ENCODE measurements at places on chromosomes 1 and 21.

DNA sequence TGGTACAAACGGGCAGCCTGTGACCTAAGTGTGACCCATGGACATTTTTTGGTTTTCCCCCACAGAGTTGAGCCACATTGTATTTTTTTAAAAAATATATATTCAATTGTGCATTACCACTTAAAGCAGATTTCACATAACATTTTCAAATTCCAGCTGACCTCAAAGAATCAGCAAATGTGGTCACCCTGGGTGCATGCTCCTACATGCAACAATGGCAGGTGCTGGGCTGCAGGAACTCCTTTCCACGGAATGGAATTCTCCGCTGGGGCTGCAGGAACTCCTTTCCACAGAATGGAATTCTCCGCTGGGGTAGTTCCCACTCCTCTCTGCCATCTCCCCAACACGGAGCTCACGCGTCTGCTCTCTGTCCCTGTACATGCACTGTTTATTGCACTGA, 68.7 kb downstream of the MAP10 start:
- no peaks in the 10 kb centered on the region for H3K36me3 ChIP-seq
- no peaks in the 10 kb centered on the region for H3K4me1 ChIP-seq
- no peak for DNase-seq
- H3K4me3 ChIP-seq = no peak overlapping the region

- DNase-seq = no peak
- H3K4me1 ChIP-seq = peaks cover 10% of the 10 kb centered on the region
- no peak overlapping the region for H3K27ac ChIP-seq
- no peaks in the 10 kb centered on the region for H3K36me3 ChIP-seq
Observed at GRCh38 chr1:19336543-19336942, 24.4 kb downstream of the SLC66A1 start.

GRCh38 chr21:17711896-17712295, 99.2 kb upstream of the BTG3 start:
- no peak for DNase-seq
- peaks cover 3% of the 10 kb centered on the region for H3K36me3 ChIP-seq
- H3K4me1 ChIP-seq = no peaks in the 10 kb centered on the region
- no peaks in the 10 kb centered on the region for H3K27me3 ChIP-seq
- no peak overlapping the region for H3K4me3 ChIP-seq
- no peak overlapping the region for H3K27ac ChIP-seq

DNA sequence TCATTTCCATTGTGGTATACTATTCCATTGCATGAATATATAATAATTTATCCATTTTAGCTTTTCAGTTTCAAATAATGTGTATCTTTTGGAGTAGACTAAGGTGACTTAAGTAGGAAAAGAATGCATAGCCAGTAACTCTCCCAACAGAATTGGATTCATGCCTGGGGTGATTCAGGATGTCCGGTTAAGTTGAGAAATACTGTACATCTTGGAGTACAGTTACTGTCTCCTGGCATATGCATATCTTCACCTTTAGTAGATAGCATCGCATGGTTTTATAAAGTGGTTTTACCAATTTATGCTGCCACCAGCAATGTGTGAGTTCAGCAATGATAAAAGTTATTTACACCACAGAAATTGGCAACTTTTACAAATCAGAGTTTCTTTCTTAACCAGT, 18.6 kb upstream of the SLC6A9 start:
- H3K27me3 ChIP-seq = no peaks in the 10 kb centered on the region
- no peak for DNase-seq
- H3K27ac ChIP-seq = no peak overlapping the region
- no peak overlapping the region for H3K4me3 ChIP-seq
- H3K4me1 ChIP-seq = no peaks in the 10 kb centered on the region

- no peaks in the 10 kb centered on the region for H3K27me3 ChIP-seq
- H3K4me3 ChIP-seq = no peak overlapping the region
- peaks cover 20% of the 10 kb centered on the region for H3K4me1 ChIP-seq
- DNase-seq = no peak
- H3K36me3 ChIP-seq = no peaks in the 10 kb centered on the region
- H3K27ac ChIP-seq = no peak overlapping the region
Observed at GRCh38 chr1:167294528-167294927, 73.8 kb downstream of the POU2F1 start.

GRCh38 chr1:28934676-28935075, 20.3 kb downstream of the EPB41 start:
- no peaks in the 10 kb centered on the region for H3K4me1 ChIP-seq
- no peaks in the 10 kb centered on the region for H3K27me3 ChIP-seq
- H3K36me3 ChIP-seq = no peaks in the 10 kb centered on the region

GRCh38 chr1:107327446-107327845, 186.6 kb downstream of the NTNG1 start:
- H3K4me3 ChIP-seq = no peak overlapping the region

- H3K4me3 ChIP-seq = peak within 1 kb of the TSS; percentile 73
- peaks cover 38% of the 10 kb centered on the region for H3K4me1 ChIP-seq
- peak within 1 kb of the TSS; percentile 93 for H3K27ac ChIP-seq
- H3K27me3 ChIP-seq = no peaks in the 10 kb centered on the region
- no peaks in the 10 kb centered on the region for H3K36me3 ChIP-seq
Observed at GRCh38 chr1:117367046-117368025, at the start of gene MAN1A2. TSS of gene MAN1A2 (plus strand) at chr1:117367449. CDS start at chr1:117368184, 735 bp downstream.

GRCh38 chr1:43238991-43239469, 30.8 kb upstream of the TMEM125 start:
- no peak overlapping the region for H3K27ac ChIP-seq
- no peaks in the 10 kb centered on the region for H3K4me1 ChIP-seq
- no peak for DNase-seq
- H3K4me3 ChIP-seq = no peak overlapping the region
- H3K27me3 ChIP-seq = no peaks in the 10 kb centered on the region

DNA sequence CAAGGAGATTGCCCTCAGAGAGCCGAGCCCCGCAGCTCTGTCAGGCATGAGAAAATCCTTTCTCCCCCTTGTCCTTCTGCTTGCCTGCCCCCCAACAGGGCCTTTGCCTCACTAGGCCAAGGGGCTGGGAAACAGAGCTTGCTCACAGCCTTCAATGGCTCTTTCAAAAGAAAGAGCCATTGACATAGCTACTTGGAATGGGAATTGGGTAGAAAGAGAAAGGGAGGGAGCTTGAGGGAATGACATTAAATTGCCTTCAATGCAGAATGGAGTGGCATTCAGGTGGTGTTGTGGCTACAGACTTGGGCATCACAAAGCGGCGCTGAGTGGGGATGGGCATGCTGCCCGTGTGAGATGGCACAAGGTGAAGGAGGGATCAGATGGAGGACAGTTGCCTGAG, 13.2 kb downstream of the SYT11 start:
- H3K36me3 ChIP-seq = no peaks in the 10 kb centered on the region
- no peaks in the 10 kb centered on the region for H3K27me3 ChIP-seq
- peaks cover 9% of the 10 kb centered on the region for H3K4me1 ChIP-seq

DNA sequence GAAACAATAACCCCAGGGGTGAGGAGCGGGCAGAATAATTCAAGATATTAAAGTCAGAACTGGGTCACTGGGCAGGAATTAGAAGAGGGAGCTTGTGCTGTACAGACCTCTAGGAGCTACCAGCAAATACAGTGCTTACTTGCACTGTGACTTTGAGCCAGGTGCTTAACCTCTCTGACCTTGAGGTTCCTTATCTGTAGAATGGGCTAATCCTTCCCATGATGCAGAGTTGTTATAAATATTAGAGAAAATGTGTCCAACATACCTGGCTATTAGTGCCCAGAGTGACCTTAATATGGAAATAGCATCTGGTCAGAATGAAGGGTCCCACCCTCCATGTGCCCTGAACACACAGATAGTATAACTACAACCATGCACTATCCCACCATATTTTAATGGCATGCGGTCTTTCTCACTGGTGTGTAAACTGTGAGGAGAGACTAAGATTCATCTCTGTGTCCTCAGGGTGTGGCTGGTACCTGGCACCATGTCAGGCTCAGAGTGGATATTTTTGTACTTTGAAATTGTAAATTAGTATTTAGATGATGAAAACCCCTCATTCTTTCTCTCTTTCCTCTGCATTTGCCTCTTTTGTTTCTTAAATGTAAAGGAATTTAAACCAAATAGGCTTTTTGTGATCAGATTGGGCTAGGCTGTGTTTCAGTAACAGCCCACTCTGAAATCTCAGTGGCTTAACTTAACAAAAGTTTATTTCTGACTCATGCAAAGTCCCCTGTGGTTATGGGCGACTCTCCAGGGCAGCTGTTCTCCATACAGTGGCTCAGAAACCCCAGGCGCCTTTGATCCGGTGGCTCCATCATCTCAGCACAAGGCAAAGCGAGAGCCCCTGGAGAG, 60.0 kb upstream of the ROR1 start:
- peak; percentile 23 for DNase-seq
- H3K27me3 ChIP-seq = no peaks in the 10 kb centered on the region
- H3K4me1 ChIP-seq = peaks cover 13% of the 10 kb centered on the region
- no peak overlapping the region for H3K4me3 ChIP-seq

DNA sequence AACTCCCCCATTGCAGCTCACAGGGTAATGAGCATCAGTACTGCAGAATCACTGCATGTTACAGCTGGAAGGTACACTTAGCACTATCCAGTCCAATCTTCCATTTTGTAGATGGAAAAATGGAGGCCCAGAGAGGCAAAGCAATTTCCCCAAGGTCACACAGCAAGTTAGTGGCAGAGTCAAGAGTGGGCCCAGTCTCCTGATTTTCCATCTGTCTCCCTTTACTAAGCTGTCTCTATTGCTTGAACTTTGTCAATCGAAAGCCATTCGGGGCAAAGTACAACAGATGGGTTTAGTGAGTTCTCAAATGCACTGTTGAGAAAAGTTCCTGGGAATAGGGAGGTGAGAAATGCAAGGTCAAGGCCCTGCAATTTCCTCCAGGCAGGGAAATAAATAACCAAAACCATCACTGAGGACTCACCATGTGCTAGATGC, 50.4 kb upstream of the IFFO2 start:
- no peak for DNase-seq
- no peak overlapping the region for H3K4me3 ChIP-seq
- H3K4me1 ChIP-seq = peaks cover 16% of the 10 kb centered on the region
- H3K27ac ChIP-seq = no peak overlapping the region
- H3K27me3 ChIP-seq = no peaks in the 10 kb centered on the region

- DNase-seq = no peak
- no peaks in the 10 kb centered on the region for H3K36me3 ChIP-seq
- no peak overlapping the region for H3K4me3 ChIP-seq
Observed at GRCh38 chr21:27571706-27572105, 604.8 kb upstream of the ADAMTS5 start.

GRCh38 chr21:44485254-44485793, 30.0 kb downstream of the LRRC3 start:
- peak overlapping the region; percentile 43 for H3K4me3 ChIP-seq
- DNase-seq = peak; percentile 74
- no peak overlapping the region for H3K27ac ChIP-seq
- no peaks in the 10 kb centered on the region for H3K27me3 ChIP-seq
- no peaks in the 10 kb centered on the region for H3K4me1 ChIP-seq
- H3K36me3 ChIP-seq = no peaks in the 10 kb centered on the region

- no peaks in the 10 kb centered on the region for H3K27me3 ChIP-seq
- no peaks in the 10 kb centered on the region for H3K36me3 ChIP-seq
- no peak within 1 kb of the TSS for H3K4me3 ChIP-seq
- H3K27ac ChIP-seq = no peak within 1 kb of the TSS
- no peak for DNase-seq
Observed at GRCh38 chr1:173206816-173207568, at the start of gene TNFSF4. TSS of gene TNFSF4 (minus strand) at chr1:173207331. CDS start at chr1:173207176, 155 bp downstream.

DNA sequence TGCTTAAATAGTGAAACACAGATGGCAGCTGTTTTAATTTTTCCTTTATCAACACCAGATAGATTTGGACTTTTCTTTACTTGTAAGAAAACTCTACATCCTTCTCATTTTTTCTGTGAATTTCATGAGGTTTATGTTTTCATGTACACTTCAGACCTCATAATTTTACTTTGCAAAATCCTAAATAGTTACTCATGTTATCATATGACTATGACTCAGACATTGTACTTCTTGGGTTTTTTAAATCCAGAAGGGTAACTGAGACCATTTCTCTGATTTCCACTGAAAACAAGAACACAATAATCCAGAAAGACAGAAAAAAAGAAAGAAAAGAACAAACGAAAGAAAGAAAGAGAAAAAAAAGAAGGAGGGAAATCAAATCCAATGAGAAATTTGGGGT, 1021.6 kb downstream of the NCAM2 start:
- H3K4me3 ChIP-seq = no peak overlapping the region
- H3K27me3 ChIP-seq = no peaks in the 10 kb centered on the region
- DNase-seq = no peak
- H3K36me3 ChIP-seq = no peaks in the 10 kb centered on the region
- peaks cover 9% of the 10 kb centered on the region for H3K4me1 ChIP-seq

GRCh38 chr1:162284206-162284955, 92.3 kb downstream of the SPATA46 start:
- no peak overlapping the region for H3K27ac ChIP-seq
- no peaks in the 10 kb centered on the region for H3K4me1 ChIP-seq
- no peaks in the 10 kb centered on the region for H3K27me3 ChIP-seq
- no peaks in the 10 kb centered on the region for H3K36me3 ChIP-seq

GRCh38 chr1:185450917-185451316, 133.9 kb upstream of the IVNS1ABP start:
- no peaks in the 10 kb centered on the region for H3K27me3 ChIP-seq
- DNase-seq = no peak
- H3K36me3 ChIP-seq = no peaks in the 10 kb centered on the region
- no peak overlapping the region for H3K27ac ChIP-seq
- H3K4me3 ChIP-seq = no peak overlapping the region

GRCh38 chr1:32494711-32495337, 30.0 kb downstream of the ZBTB8B start:
- no peak for DNase-seq
- H3K4me3 ChIP-seq = no peak overlapping the region
- no peak overlapping the region for H3K27ac ChIP-seq

DNA sequence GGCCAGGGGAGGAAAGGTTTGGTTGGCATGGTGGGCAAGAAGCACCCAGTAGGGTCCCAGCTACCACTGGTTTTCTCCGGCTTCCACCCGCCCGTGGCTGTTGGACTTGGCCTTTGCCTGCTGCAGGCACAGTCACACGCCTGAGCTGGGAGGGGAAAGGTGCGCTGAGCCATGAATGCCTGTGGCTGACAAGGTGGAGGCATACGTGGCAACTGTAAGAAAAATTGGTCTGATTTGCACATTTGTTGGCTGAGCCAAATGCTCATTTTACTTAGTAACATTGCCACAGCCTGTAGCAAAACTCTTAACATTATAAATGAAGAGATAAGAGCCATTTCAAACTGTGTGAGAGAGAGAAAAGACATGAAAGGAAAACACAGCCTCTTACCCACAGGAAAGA, 191.6 kb downstream of the PTPRC start:
- no peaks in the 10 kb centered on the region for H3K36me3 ChIP-seq
- no peak overlapping the region for H3K27ac ChIP-seq
- no peaks in the 10 kb centered on the region for H3K27me3 ChIP-seq
- H3K4me3 ChIP-seq = no peak overlapping the region
- no peak for DNase-seq

DNA sequence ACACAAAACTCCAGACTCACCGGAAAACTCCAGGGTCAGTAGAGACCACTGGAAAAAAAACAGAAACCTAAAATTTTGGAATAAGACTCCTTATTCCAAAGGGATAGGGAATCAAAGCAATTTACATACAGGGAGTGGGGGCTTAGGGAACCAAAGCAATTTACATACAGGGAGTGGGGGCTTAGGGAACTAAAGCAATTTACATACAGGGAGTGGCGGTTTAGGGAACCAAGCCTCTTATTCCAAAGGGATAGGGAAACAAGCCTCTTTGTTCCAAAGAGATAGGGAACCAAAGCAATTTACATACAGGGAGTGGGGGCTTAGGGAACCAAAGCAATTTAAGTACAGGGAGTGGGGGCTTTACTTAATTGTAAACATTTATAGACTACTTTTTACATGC, 28.4 kb upstream of the TTLL7 start:
- no peak overlapping the region for H3K27ac ChIP-seq
- peaks cover 9% of the 10 kb centered on the region for H3K27me3 ChIP-seq
- H3K4me1 ChIP-seq = no peaks in the 10 kb centered on the region
- no peak overlapping the region for H3K4me3 ChIP-seq

All from neural progenitor cell (in vitro differentiated cells).